ENCODE measurements at places on chromosomes 2 and 18.

DNA sequence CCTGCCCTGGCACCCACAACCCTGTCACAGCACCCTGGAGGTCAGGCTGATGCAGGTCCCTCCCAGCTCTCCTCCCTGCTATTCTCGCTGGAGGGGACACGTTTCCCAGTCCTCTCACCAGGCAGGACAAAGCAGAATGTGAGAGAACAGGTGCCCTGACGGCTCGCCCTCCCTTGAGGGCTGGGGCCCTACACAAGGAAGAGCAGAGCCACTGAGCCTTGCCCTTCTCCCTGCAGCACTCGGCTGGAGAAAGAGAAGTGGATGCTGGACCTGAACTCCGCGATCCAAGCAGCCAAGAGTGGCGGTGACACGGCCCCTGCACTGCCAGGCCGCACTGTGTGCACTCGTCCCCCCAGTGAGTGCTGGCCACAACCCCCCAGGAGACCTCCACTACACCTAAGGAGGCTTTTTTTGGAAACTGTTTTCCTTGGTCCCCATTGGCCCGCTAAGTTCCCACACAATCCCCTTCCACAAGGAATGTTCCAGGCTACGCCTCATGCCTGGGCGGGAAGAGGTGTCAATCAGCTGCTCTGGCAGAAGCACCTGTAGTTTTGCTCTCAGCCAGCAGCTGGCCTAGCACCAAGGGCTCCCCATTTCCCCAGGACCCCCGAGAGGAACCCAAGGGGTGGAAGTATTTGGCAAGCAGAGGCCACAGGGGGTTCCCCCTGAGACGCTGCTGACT is 17.4 kb downstream of the STK25 start:
- DNase-seq = no peak

- no peak for DNase-seq
Measured at GRCh38 chr2:157182834-157183396, 74.6 kb upstream of the GALNT5 start.

- peak; percentile 71 for DNase-seq
Measured at GRCh38 chr2:190533968-190534309, 583 bp downstream of the NEMP2 start.

GRCh38 chr2:101419096-101419663 is 31.9 kb upstream of the CREG2 start:
- DNase-seq = peak; percentile 67

Data from OCI-LY7 (cell line).